ENCODE measurements at places on chromosomes 2 and 18.

GRCh38 chr2:235614900-235615712 is 121.3 kb downstream of the AGAP1 start:
- DNase-seq = peak; percentile 86

DNA sequence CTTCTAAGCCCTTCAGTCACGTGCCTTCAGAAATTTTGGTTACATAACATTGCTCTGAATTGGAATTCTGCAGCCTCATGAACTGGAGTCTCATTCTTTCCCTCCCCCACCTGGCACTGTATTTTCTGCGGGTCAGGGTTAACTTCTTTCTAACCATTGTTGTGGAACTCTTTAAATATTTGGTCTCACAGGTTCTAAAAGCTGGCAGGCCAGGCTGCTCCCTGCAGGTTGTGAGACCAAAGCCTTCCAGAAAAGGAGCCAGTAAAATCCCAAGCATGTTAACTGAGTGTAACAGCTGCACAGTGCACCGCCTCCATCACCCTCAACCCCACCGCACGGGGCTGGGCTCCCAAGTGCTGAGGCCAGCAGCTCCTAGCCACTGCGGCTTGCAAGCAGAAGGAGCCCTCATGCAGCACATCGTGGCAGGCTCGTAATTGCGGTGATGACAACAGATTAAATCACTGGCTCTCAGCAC is 174.1 kb upstream of the ALPP start:
- DNase-seq = peak; percentile 15

DNA sequence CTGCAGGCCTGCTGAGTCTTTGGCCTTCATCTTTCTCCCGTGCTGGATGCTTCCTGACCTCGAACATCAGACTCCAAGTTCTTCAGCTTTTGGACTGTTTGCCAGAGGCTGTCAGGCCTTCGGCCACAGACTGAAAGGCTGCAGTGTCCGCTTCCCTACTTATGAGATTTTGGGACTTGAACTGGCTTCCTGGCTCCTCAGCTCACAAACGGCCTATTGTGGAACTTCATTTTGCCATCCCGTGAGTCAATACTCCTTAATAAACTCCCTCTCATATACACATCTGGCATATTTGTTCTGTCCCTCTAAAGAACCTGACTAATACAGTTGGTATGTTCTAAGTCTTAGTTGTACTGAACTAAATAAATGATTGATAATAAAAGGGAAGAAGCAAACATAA is 702.8 kb upstream of the LINC00305 start:
- no peak for DNase-seq

GRCh38 chr2:95292623-95293260 is 4.4 kb upstream of the KCNIP3 start:
- DNase-seq = peak; percentile 41

- DNase-seq = peak; percentile 92
Measured at GRCh38 chr2:217622205-217623060, 380.4 kb downstream of the TNS1 start.

DNA sequence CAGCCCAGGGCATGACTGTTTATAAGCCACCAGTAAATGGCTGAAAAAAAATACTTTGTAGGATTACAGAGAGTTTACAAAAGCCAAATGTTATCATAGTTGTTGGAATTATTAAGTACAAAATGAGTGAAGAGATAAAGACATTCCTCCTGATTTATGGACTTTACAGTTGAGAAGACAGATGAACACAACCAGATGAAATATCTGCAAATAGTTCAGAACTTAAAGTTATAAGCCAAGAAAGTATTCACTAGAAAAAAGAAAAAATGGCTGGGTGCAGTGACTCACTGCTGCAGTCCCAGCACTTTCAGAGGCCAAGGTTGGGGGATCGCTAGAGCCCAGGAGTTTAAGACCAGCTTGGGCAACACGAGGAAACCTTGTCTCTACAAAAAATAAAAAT is 11.2 kb downstream of the PMAIP1 start:
- DNase-seq = peak; percentile 85

GRCh38 chr2:102927854-102928267 is 166.0 kb downstream of the TMEM182 start:
- DNase-seq = no peak

DNA sequence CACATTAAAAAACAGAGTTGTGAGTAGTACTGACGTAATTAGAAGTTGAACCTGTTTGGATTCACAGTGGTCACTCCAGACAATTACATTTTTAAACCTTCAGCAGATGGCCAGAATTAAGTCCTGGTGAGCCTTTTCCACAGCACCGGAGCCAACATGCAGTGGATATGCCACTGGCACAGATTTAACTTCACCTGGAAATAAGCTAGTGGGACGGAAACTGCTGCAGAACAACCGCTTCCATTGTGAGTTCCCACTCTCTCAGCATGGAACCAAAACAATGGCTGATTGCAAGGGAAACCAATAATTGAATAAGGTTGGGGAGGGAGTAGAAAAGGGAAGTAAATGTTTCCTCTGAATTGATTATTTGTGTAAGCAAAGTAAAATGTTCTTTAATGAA is 515.1 kb downstream of the STK39 start:
- DNase-seq = no peak

GRCh38 chr2:1839066-1839756 is 94.9 kb upstream of the PXDN start:
- no peak for DNase-seq

All from EH (cell line).